ENCODE measurements at places on chromosomes 12 and 14.

- no peak for DNase-seq
These were observed 11.6 kb downstream of the FGD6 start for GRCh38 chr12:95205685-95206084.

- DNase-seq: no peak
These were observed 6.7 kb upstream of the CACNB3 start for GRCh38 chr12:48811437-48812090.

DNA sequence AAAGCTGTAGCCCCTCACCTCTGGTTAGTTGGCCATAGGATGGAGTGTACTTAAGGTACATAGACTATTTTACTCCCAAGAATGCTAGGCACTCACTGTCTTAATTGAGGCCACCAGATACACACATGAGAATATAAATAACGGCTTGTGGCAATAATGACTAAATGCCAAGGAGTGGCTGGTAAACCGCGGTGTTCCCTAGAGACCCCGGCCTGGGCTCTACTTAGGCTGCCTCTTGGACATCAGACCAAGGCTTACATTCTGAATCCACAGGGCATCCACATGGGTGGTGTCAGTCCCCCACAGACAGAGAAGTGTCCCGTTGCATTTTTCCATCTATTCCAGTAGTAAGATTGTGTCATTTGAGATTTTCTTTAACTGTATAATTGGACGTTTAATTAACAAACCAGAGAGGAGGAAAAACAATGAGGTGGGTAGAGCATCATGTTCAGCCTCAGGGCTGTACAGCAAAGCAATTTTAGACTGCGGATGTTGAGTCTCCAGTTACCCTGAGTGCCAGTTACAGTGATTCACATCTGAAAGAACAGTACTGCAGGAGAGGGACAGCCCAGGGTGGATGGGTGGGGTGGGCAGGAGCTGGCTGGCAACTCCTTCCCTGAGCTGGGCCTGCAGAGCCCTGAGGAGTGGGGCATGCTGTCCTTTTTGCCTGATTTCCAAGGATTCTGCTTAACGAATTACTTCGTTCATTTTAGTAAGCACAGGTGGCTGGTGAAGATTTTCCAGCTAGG, 20.5 kb downstream of the CKB start:
- DNase-seq: no peak

- no peak for DNase-seq
These were observed 92.5 kb downstream of the ATP23 start for GRCh38 chr12:58033831-58034230.

GRCh38 chr14:32650665-32651064, 288.0 kb upstream of the NPAS3 start:
- no peak for DNase-seq

DNA sequence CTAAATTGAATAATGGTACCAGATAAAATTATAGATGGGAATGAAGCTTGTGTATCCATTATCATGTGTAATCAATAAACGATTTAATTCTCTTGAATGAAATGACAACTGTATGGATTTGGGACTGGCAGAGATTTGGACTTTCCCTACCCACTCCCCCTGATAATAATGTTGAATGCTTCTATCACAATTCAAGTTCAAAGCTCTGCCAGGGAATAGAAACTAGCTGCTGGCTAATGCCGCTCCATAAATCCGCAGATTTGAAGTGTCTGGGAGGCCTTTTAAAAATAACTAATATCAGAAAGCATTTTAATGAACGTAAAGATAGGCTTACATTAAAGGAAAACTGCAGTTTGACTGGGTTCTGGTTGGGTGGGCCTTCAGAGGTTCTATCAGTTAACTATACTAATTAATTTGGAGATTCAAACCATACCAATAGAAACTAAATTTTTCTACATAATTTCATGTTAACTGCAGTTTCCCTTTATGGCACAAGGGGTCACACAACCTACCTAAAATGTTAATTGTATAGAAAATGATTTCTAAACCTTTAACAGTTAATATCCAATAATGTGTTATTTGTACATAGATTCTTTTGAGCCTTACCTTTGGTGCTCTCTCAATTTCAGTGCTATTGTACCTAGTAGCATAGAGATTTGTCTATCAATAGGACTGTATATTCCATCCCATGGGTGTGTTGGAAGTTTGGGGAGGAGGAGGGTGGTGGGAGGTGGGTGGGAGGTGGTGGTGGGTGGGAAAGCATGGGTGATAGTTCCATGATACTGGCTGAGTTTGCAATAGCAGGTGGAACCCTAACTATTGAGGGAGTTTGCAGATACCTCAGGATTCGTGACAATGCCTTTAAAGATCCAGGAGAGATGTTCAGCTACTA, 4.9 kb downstream of the HNRNPA1 start:
- DNase-seq: no peak

DNA sequence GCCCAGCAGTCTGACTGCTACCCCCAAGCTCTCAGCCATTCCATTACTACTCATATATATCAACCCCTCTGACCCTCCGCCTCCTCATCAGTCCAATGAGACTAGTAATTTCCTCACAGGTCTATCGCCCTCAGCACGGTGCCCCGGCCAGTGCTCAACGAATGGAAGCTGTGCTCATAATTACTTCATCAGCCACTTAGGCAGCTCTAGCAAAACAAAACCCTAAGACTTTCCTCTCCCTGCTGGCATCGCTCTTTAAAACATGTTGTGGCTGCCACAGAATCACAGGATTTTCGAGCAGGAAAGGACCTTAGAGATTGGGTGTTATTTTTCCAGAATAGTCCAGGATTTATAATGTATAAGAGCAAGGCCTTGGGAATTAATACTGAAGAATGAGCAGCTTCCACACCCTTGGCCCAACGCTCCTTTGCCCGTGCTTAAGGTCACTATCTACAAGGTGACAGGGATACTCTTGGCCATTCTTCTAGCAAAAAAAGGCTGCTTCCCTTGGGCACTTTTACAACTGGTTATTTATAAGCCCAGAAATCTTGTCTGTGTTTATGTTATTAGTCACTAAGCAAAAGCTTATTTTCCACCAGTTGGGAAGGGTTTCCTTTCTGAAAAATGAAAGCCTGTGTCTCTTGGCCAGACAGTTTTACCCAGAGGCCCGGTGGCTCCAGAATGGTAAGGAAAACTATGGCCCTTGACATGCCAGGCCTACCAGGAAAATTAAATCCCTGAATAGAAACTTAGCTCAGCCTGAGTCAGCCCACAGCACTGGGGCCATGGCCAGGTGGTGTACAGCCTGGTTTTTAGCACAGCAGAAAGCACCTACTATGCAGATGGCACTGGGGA, 47.9 kb downstream of the NUAK1 start:
- no peak for DNase-seq

- peak; percentile 81 for DNase-seq
These were observed 39.4 kb downstream of the SH2B3 start for GRCh38 chr12:111444925-111445725.

DNA sequence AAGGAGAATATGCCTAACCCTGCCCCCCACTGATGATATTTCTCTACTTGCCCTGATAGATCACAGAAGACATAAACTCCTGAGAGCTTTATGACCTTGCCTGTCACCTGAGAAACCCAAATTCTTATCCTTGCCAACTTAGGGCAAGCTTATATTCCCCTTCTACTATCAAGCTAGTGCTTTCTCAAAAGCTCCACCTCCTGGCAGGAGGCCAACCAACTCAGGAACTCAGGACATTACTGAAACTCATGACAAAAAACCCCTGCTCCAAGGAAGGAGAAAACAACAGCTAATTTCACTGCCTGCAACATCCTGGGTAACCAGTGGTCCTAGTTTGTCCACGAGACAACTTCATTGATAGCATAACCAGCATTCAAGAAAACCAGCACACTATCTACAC, 60.9 kb upstream of the FSCB start:
- no peak for DNase-seq

DNA sequence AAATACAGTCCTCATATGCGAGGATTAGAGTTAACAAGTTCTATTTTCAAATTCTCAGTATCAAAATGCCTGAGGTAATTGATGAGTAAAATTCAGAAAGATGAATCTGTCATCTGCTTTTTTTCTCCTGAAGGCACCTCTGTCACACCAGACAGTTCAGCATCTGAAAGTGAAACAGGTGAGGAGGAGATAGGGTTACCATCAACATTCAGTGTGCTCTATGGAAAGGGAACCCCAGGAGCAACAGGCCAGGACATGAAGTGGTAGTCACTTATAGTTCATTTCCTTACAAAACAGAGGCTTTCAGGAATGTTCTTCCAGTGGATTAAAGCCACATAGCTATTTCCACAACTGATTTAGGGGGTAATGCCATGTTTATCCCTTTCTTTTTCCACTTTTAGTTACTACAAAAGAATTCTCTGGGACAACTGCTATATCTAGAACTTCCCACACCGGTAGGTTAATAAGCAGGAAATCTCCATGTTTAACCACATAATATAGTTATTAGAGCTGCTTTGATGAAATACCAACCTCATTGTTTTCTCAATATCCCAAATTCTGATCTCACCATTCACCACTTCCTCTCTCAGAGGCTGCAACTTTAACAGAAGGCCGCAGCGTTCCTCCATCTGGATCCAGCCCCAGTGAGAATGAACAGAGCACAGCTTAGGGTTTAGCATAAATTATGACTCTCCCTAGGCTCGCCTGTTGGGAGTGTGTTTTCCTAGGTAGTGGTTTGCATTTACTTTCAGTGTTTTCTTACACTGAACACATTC, 177.0 kb upstream of the CNTN1 start:
- no peak for DNase-seq

GRCh38 chr12:46825591-46826414, at the start of gene SLC38A4:
Gene SLC38A4 (minus strand): TSS chr12:46825997. CDS start chr12:46793071, 32,926 bp downstream.
- DNase-seq: no peak

GRCh38 chr14:27384124-27384523, 786.3 kb upstream of the NOVA1 start:
- no peak for DNase-seq

GRCh38 chr12:49961993-49962764, 507 bp downstream of the AQP5 start:
- no peak for DNase-seq

DNA sequence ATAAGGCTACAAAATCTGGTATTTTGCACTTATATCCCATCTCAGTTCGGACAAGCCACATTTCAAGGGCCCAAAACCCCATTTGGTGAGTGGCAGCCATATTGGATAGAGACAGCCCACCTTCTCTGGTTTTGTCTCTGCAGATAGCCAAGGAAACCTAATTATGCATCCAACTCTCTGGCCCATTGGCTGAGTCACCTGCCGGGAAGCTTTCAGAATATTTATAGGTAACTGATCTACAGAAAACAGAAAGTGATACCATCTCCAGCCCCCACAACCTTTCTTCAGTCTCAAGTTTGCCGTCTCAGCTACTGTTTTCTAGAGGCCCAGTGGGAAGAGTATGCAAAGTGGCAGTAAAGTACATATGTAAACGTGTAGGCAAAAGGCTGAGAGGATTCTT, 33.7 kb upstream of the PPP1CC start:
- DNase-seq: no peak

DNA sequence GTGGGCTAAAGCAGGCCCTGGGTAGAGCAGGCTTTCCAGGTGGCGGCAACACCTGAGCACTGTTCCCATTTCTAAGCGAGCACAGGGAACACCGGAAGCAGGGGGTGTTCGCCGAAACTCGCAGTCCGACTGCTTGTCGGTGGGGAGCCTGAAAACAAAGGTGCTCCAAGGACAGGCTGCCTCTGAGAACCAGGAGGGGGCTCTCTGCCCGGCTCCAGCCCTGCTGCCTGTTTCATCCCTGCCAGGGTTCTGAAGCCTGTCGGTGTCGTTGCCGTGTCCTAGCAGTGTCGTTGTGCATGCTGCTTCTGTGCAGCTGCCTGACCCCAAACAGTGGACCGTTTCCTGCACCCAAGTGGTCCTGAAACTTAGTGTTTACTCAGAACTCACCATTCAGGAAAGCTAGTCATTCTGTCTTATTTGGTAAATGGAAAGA, 21.8 kb downstream of the CCNK start:
- no peak for DNase-seq

DNA sequence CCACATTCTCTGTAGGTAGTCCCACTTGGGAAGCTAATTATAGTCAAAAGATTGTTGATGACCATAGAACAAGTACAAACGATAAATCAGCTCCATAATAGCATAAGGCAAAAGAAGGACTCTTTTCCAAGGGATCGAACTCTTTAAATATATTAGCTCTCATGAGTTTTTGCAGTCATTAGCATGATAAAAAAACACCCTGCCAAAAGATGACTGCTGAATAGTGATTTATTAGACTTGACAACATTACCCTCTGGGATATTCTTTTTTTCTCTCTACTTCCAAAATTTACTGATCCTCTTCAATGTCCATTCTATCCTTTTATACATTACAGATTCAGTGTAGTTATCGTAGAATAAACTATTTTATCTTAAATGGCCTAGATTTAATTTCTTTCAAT, 14.2 kb downstream of the EPYC start:
- no peak for DNase-seq

DNA sequence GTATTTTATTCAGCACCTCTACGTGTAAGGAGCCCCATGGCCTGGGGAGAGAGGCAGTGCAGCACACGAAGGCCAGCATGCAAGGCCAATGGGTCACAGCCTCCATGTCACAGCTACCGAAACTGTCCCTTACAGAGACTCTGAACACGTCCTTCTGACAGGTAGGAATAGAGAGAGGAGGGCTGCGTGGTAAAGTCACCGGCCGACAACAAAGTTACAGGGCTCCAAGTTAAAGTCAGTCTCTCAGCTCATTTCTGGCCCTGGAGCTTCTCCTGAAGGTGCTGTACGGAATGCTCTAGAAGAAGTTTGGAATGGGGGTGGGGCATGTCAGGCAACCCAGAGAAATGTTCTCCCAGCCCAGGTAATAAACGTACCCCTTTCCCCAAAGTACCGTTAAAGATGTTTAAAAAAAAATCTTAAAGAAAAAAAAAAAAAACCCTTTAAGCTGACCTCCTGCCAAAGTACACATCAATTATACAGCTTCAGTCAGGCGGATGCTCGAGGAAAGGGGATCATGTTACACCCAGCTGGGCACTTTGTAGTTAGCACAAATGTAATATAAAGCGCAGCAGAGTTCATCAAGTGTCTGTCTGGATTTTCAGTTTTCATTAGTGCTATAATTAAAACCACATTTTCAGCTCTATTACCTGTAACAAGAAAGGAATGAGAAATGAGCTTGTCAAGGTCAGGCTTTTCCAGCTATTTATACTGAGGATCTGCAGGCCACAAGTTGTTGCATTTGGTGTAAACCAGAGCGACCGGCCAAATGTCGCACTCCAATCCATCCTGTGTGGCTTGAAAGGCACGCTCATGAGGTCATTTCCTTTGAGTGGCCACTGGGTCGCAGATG, 53.3 kb upstream of the CDKN3 start:
- DNase-seq: no peak

- DNase-seq: no peak
These were observed 240.8 kb upstream of the TMPO start for GRCh38 chr12:98274430-98275130.

DNA sequence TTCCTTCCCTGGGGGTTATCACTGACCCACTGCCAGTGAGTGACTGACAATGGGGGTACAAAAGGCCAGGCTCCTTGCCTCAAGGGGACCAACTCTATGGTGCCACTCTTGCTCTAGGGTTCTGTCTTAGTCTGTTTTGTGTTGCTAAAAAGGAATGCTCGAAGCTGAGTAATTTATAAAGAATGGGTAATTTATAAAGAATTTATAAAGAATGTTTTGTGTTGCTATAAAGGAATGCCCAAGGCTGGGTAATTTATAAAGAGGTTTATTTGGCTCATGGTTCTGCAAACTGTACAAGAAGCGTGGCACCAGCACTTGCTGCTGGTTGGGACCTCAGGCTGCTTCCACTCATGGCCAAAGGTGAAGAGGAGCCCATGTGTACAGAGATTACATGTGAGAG, 15.8 kb upstream of the RASSF8 start:
- DNase-seq: no peak

All from T-cell (primary cell).